ENCODE measurements at places on chromosomes 12 and 14.

- DNase-seq: peak; percentile 96
These were observed 41.3 kb upstream of the BCL7A start for GRCh38 chr12:121980191-121980891.

GRCh38 chr12:24608637-24609285 lies 340.1 kb downstream of the BCAT1 start:
- no peak for DNase-seq

GRCh38 chr12:47819138-47819895 lies 386 bp downstream of the HDAC7 start:
- no peak for DNase-seq

DNA sequence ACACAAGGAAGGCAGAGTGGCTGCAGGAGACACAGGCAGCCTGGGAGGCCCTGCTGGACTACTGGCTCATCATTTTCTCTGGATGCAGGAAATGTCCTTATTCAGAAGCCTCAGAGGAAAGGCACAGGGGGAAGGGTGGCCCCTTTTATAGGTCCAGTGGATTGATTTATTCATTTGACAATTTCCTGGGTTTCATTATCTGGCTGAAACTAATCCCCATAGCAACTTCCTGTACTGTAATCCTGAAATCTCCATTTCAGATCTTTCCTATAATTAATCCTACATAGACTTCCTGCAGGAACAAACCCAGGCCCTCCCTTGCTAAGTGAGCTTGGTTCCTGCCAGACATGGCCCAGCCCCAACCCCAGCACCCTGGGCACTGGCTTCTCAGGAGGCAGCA lies 23.0 kb downstream of the KRT76 start:
- no peak for DNase-seq

GRCh38 chr12:64890873-64891468 lies 66.5 kb downstream of the TBC1D30 start:
- DNase-seq: peak; percentile 75

DNA sequence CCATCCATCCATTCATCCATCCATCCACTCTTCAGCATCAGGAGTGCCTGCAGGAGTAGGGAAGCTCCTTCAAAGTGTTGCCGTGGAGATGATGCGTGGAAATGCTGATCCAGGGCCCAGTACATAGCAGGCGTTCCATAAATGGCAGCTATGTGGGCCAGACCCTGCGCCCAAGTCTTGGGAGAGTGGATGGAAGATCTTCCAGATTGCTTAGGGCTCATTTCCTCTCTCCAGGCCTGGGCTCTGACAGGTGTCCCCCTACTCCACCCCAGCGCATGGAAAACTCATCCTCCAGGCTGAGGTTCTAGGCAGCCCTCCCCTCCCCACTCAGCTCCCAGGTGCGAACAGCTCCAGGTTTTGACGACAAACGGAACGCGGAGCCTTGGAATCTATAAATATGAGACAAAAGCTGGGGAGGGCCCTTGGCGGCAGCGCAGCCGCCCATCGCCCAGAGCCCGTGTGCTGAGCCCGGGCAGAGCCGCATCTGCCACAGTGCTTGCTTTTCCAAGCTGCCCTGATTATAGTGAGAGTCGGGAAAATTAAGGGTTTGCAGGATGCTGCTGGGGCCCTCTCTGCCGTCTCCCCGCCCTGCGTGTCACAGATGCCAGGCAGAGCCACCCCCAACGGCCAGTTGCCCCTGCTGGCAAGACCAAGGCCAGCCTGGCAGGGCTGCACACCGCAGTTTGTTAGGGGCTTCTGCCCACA lies 1.6 kb downstream of the BEGAIN start:
- DNase-seq: no peak

GRCh38 chr14:21120686-21121085 lies 19.8 kb downstream of the TMEM253 start:
- DNase-seq: no peak

DNA sequence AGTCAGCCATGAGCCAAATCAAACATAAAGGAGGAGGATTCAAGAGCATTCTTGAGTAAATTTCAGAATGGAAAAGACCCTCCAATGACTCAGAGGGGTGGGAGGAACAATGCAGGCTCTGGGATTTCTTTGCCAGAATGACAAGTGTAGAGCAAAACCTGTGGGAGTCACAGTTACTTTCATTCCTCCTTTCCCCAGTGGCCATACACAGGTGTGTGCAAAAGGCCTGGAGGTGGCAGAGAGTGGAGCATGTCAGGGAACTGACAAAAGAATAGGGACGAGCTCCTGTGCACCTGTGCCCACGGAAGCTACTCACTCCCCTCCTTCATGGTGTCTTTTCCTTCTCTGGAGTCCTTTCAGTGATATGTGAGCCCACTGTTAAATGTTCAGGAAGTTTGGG lies 9.4 kb upstream of the CIPC start:
- DNase-seq: no peak

GRCh38 chr14:57847096-57847495 lies 18.8 kb downstream of the SLC35F4 start:
- no peak for DNase-seq
